ENCODE measurements at places on chromosomes 6 and 20.
A peak's percentile ranks its signal among the peaks of the same experiment; 100 is the strongest.

DNA sequence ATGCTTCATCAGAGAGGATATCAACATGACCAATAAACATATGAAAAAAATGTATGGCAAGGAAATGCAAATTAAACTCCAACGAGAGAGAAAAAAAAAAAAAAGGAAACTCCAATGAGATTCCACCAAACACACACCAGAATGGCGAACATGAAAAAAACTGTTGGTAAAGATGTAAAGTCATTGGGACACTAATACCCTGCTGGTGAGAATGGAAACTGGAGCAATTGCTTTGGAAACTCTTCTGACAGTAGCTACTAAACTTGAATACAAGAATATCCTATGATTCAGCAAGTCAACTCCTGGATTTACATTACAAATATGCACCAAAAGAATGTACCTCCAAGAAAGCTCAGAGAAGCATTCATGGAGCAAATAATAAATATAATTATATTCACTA is 260.7 kb upstream of the ECI2 start:
- DNase-seq = no peak

DNA sequence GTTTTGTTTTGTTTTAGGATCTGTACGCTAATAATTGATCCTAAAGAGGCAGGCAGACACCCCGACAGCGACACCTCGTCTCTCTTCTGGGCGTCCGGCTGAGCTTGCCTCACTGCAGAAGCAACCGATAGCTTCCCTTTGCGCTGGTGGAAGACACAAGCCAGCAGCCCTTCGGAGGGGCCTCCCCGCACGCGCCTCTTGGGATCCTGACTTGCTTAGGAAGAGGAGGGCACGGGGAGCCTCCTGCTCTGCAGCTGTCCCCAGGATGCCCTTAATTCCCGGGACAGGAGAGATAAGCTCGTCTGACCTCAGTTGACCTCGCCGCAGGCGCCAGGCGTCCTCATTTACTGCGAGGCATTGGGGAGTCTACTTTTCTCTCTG is 94.0 kb downstream of the CD83 start:
- no peak for DNase-seq

GRCh38 chr6:109229536-109229935 is 134.2 kb downstream of the CEP57L1 start:
- DNase-seq = no peak

DNA sequence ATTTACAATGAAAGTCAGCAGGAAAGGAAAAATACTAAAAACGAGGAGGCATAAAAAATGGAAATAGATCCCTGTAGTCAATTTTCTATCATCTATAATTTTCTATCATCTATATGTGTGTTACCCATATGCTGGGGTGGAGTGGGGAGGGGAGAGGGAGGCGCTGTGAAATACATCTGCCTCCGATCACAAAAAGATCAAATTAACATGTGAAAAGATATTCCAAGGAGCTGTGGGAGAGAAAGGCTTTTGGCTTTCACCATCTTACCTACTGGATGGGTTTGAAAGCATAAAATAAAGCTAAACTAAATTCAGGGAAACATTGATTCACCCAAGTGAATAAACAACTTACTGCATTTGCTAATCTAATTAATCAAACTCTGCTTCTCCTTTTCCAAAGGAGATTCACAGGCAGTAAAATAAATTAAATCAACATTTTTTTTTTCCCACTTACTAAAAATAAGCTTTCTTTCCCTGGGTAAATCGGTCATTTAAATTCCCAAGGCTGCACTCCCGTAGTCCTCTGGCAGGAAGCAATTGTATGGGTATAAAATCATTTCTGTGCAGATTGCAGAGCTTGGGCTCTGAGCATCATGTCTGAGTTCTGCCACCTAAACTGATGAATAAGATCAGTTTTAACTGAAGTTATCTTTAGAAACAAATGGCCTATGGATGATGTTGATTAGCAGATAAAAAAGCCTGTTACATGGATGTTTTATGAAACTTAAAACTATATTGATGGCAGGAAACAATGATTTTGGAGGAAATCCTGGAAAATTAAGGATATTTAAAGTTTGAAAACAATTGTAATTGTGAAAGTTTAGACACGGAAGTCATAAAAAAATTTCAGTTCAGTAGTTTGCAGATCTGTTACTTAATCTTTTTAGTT is 147.9 kb downstream of the SOX4 start:
- DNase-seq = no peak

DNA sequence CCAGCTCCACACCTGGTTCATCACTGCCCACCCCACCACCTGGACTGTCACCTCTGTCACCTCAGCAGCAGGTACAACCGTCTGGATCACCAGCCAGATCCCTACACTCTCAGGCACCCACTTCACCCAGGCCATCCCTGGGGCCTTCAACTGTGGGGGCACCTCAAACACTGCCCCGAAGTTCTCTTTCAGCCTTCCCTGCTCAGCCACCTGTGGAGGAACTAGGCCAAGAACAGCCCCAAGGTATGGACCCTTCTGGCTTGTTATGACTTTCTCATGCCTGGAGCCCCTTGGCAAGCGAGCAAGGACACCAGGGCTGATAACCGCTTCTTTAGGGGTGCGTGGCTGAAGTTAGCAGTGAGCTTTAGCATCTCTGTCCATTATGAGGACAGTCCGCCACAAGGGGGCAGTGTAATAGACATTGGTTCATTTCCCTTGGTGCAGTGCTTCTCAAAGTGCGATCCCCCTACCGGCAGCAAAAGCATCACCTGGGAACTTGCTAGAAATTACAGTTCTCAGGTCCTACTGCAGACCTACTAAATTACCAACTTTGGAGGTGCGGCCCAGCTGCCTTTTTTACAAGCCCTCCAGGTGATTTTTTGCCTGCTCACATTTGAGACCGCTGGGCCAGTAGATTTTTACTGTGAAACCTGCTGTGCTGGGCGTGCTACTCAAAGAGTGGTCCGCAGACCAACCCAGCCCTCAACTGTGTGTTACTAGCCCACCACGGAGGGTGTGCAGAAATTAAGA is 32.5 kb downstream of the PNPLA1 start:
- DNase-seq = peak; percentile 50

DNA sequence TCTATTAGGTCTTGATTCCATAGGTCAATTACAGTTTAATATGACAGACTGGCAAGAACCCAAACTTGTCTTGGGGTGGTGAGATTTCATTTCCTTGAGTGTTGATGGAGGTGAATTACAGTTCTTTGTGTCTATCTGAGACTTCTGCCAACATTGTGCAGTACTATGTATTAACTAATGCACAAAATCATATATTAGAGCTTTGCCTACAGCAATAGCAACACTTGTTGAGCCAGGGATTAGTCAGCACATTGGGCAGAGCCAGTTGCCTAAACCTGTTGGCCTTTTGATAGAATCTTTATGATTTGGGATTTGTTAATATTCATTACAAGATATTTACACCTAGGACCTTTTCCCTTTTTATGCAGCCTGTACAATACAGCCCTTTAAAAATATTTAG is 135.3 kb upstream of the CENPW start:
- DNase-seq = no peak
